M059J (cell line): ENCODE measurements at places on chromosomes 3 and 15. TPM values are rescaled to one million over a fixed set of nuclear protein-coding genes. Genes with fewer than 3 reads are reported as not detected.

DNA sequence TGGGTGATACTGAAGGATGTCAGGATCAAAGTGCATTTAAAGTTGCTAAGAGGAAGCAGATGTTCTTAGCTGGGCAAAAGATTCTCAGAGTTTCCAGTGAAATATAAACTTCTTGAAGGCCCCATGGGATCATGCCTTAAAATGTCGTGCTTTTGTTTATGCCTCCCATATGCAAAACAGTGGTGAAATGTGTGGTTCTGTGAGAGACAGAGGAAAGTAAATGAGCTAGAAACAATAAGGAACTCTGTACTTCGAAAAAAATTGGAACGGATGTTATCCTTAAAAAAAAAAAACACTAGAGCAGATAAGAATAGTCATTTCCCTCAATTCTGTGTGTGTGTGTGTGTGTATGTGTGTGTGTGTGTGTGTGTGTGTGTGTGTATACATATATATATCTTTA is 497.0 kb upstream of the TBL1XR1 start:
- DNase-seq, result peak; percentile 37

DNA sequence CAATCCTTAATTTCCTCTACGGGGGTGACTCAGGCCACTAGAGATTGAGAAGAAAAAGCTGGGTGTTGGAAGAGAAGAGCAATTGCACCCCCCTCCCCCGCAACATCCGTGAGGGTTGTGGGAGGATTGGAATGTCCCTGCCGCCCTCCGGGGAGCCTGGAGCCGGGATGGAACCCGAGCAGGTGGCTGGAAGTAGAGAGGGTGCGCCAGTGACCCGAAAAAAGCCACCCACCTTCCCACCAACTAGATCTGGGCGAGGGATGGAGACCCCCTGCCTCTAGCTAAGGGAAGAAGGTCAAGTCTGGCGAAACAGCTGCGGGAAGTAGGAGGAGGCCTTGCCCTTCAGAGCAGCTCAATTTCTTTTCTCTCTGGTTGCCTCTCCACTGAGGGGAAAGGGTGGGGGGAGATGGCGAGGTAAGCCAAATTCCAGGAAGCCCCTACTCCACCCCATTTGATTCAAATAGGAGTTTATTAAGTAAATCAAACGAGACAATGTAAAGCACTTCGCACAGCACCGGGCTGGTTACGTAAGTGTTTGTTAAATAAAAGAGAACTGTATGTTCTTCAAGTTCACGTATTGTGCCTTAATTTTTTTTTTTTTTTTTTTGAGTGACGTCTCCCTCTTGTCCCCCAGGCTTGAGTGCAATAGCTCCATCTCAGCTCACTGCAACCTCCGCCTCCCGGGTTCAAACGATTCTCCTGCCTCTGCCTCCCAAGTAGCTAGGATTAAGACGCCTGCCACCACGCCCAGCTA is 1.1 kb upstream of the WWTR1 start:
- DNase-seq, result no peak

Gene TM4SF4
- total RNA-seq, result 21.7 TPM in 1 of 2 replicates, not detected in the other

DNA sequence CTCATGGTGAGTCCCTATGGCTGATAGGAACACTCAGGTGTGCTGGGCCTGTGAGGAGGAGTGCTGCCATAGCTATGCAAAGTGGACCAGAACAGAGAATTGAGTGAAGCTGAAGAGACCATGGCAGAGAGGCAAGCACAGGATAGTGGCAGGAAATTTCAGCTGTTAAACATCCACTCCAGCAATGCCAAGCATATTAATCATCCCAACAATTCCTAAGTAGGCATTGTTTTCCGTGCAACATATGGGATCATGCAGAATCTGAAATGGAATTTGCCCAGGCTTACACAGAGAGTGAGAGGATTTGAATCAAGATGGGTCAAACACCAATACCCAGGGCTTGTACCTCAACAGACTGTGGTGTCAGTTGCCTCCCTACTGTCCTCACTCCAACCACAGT is 582.6 kb upstream of the UBE2E2 start:
- peak; percentile 10 for DNase-seq

DNA sequence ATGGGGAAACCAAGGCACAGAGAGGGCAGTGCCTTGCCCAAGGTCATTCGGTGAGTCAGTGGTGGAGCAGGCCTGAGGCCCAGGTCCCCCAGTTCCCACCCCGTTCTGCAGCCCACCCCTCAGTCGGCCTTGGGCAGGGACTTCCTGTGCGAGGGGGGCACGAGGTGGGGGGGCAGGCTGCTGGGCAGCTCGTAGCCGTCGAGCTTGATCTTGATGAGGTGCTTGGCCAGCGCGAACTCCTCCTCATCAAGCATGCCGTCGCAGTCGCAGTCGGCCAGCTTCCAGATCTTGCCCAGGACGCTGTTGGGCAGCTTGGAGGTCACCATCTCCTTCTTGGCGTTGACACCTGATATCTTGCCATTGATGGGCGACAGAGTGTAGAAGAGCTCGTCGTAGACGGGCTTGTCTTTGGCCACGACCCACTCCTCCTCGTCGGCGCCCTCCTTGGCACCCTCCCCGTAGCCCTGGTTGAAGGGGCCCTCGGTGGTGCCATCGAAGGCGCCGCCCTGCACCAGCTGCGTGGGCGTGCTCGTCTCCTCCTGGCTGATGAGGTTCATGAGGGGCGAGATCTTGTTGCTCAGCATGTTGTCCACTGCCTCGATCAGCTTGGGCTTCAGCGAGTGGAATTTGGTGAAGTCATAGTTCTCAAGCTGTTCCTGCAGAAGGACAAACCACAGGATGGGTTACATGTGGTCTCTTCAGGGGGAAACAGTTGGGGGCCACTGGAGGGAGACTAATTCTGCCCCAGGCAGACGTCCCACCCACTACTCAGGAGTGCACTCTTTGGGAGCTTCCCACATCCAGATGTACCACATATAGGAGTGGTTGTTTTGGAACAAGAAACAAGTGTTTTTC is 6.9 kb upstream of the SPTBN5 start:
- DNase-seq, result no peak

Gene SMCO1
- 0.05 TPM in 1 of 2 replicates, not detected in the other for total RNA-seq

Gene CYP8B1
- not detected in 2 replicates for total RNA-seq

GRCh38 chr15:99139276-99139675 is 34.4 kb downstream of the SYNM start:
- DNase-seq, result no peak

DNA sequence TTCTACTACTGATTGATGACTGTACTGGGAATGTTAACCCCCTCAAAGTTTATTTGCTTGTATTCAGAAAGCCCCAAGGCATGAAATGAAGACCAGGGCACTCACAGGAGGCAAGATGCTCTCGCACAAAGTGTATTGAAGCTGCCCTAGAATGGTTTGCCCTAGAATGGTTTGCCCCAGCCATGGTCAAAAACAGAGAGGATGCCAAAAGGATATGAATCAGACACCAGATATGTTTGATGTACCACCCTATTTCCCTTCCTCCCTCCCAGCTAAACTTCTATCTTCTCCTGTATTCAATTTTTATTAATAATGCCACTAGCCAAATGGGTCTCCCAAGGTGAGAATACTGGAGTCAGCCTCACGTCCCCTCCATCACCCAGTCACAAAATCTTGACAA is 101.3 kb downstream of the TMCO5A start:
- peak; percentile 45 for DNase-seq

GRCh38 chr3:88150806-88151205 is 1.0 kb downstream of the C3orf38 start:
- no peak for DNase-seq

DNA sequence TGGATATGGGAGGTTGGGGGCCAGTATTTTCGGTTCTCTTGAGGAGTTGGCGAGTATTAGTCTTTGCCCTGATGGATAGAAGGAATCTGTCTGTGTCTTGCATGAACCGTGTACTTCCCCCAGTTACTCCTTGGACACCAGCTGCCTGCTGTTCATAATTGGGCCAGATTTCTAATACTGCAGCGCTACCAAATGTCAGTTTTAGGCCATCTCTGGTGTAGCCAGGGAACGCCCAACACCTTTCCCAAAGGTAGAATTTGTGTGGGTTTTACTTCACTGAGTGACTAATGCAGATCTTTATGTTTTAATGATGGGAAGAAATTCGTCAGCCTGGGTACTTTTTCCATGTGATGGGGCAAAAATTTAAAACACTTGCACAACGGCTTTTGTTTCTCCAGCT is 18.4 kb downstream of the FLNB start:
- DNase-seq, result no peak

Gene ATP11B
- total RNA-seq, result 33.9 and 47.8 TPM in 2 replicates

- peak; percentile 34 for DNase-seq
Observed at GRCh38 chr3:86785386-86785785, 205.6 kb downstream of the VGLL3 start.

- DNase-seq, result peak; percentile 51
Observed at GRCh38 chr3:109548192-109548938, 211.0 kb upstream of the DPPA4 start.

DNA sequence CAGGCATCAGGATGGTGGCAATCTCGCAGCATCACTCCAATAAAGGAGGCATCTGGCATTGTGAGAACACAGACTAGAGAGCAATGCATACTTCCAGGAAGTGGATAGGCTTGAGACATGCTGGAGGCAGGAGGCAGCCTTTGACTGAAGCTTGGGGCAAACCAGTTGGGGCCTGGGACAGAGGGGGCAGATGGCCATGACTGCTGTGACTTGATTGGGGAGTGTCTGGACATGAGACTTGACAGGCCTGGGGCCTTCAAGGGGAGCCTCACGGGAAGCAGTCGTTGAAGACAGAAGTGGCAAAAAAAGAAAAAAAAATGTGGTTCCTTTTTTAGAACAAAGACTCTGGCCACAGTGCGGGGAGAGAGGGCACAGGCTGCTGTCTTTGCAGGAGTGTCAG is 44.7 kb upstream of the CHRNA7 start:
- no peak for DNase-seq

- no peak for DNase-seq
Observed at GRCh38 chr15:31230630-31231485, 95.8 kb upstream of the KLF13 start.

DNA sequence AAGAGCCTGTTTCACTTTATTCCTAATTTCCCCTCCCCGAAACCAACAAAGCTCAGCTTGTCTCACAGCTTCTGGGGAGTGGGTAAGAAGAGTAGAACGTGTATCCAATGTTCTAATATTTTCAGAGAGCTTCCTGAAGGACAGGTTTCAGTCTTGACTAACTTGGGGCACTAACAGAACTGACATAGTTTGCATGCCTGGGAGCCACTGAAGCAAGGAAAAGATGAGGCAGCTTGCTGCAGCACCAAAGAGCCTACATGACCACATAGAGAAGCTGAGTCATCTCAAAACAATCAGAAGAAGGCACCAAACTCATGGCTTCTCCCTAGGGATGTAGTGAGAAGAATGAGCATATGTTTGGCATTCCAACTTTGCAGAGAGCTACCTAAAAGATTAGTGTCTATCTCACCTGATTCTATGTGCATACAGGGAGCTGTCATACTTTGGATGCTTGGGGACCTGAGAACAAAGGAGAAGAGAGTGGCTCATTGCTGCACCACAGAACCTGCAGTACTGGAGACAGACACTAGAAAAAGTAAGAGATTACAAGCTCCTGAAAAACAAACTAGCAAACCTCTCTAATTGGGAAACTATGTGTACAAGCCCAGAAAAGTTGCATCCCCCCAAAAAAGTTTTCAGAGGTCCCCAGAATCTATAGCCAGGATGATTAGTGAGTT is 86.9 kb downstream of the DCLK3 start:
- peak; percentile 95 for DNase-seq

- DNase-seq, result no peak
Observed at GRCh38 chr15:98743177-98743576, 94.8 kb downstream of the IGF1R start.

Gene TNFAIP8L3
- total RNA-seq, result 1.2 and 1.3 TPM in 2 replicates

Gene RETNLB
- not detected in 2 replicates for total RNA-seq

GRCh38 chr3:184491867-184492615 is 69.5 kb upstream of the EPHB3 start:
- no peak for DNase-seq

Gene PLIN1
- 0.15 and 0.22 TPM in 2 replicates for total RNA-seq

- no peak for DNase-seq
Observed at GRCh38 chr15:64891561-64891960, 20.1 kb upstream of the ANKDD1A start.

- DNase-seq, result peak; percentile 20
Observed at GRCh38 chr3:111314181-111314873, 227.7 kb upstream of the CD96 start.

GRCh38 chr3:51343918-51344687 is 41.0 kb upstream of the MANF start:
- DNase-seq, result peak; percentile 77

DNA sequence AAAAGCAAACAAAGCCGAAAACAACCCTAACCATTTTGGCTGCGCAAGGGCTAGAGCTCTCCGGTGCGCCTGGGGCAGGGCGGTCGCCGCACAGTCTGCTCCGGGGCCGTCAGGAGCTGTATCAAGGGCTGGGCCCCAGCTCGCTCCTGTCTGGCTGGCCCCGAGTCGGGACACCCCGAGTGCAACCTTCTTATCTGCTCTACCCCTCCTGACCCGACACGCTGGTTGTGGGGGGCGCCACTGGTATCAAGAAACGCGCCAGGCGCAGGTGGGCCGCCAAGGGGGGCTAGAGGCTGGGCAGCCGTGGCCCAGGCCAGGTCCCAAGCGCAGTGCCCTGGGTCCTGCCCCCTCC is 36.0 kb downstream of the NR2F2 start:
- no peak for DNase-seq

- DNase-seq, result peak; percentile 74
Observed at GRCh38 chr3:58025837-58026569, 17.8 kb downstream of the FLNB start.

Gene CADM2
- total RNA-seq, result not detected in 2 replicates

GRCh38 chr15:88894348-88894818 is 961 bp downstream of the HAPLN3 start:
- peak; percentile 33 for DNase-seq

Gene GCNT3
- total RNA-seq, result 1.1 and 1.6 TPM in 2 replicates

- peak; percentile 29 for DNase-seq
Observed at GRCh38 chr3:122576174-122576940, 1.1 kb upstream of the PARP15 start.

GRCh38 chr3:159620281-159620680 is 368.4 kb upstream of the IL12A start:
- DNase-seq, result peak; percentile 69

DNA sequence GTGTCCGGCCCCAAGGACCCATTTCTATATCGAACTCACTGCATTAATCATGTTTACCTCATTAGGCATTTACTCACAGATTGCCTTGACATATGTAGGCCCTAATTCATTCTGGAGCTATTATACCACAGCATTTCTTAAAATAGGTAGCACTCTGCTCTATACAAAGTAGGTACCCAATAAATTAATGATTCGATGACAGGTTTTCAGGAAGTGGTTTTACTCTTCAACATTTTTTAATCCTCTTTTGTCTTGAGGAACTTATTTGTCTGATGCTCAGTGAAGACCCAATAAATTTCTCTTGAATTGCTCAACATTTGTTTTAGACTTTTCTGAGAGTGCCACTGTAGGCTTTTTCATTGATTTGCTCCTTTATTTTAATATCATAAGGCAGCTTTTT is 12.1 kb downstream of the TGFBR2 start:
- peak; percentile 37 for DNase-seq

Gene RARB
- 37.1 and 40.2 TPM in 2 replicates for total RNA-seq

Gene ZBED2
- 0.15 and 0.49 TPM in 2 replicates for total RNA-seq

GRCh38 chr15:50380089-50380488 is 25.1 kb upstream of the GABPB1 start:
- DNase-seq, result peak; percentile 30

- DNase-seq, result no peak
Observed at GRCh38 chr3:72587282-72587681, 261.0 kb downstream of the SHQ1 start.

Gene XCR1
- total RNA-seq, result not detected in 2 replicates
